ENCODE measurements at places on chromosomes 3 and 15.

DNA sequence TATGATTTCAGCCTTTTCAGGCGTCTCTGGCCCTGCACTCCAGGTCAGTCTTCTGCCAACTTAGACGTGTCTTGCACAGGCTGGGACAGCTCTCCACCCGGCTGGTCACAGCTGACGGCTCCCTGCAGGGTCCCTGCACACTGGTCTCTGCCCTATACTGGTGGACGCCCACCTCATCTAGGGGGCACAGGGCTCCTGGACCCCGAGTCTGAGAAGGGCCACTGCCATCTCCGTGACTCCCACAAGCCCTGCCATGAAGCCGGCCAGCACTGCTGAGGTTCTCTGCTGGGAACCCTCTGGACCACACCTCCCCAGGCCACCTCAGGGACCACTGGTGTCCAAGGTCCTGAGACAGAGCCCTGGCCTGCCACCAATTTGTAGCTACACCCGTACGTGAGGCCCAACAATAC is 40.5 kb downstream of the CYFIP1 start:
- DNase-seq: no peak

DNA sequence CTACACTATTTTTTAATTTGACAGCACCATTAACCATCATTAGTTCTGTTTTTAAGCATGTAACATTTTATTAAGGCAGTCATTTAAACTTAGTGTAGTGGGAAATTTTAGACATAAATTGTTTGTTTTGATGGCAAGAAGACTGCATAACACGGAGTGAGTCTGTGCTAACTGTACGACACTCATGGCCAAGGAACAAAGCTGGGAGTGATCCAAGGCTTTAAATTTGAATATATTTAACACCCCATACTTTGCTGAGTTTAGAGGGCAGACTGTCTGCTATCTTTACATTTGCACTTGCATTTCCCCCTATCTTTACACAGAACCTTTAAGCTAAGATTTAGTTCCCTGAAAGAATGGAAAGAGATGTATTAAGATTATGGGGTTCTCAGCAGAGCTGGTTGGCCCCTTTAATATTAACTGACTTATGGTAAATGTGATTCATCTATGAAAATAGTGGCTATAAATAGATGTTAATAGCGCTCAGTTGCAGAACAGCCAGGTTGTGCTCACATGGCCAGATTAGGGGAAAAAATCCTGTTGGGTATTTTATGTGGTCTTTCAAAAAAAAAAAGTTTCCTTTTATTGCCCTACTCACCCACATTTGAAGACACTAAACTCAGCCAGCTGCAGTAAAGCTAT is 120.7 kb downstream of the CMSS1 start:
- peak; percentile 25 for DNase-seq

- DNase-seq: peak; percentile 64
Observed at GRCh38 chr15:48896869-48897814, 19.2 kb downstream of the EID1 start.

GRCh38 chr15:96750361-96750760 is 419.9 kb downstream of the NR2F2 start:
- no peak for DNase-seq

- no peak for DNase-seq
Observed at GRCh38 chr3:46930166-46930944, 46.2 kb downstream of the CCDC12 start.

- no peak for DNase-seq
Observed at GRCh38 chr15:62357431-62357830, 192.3 kb upstream of the C2CD4B start.

GRCh38 chr3:177448987-177449359 is 251.7 kb upstream of the TBL1XR1 start:
- no peak for DNase-seq

DNA sequence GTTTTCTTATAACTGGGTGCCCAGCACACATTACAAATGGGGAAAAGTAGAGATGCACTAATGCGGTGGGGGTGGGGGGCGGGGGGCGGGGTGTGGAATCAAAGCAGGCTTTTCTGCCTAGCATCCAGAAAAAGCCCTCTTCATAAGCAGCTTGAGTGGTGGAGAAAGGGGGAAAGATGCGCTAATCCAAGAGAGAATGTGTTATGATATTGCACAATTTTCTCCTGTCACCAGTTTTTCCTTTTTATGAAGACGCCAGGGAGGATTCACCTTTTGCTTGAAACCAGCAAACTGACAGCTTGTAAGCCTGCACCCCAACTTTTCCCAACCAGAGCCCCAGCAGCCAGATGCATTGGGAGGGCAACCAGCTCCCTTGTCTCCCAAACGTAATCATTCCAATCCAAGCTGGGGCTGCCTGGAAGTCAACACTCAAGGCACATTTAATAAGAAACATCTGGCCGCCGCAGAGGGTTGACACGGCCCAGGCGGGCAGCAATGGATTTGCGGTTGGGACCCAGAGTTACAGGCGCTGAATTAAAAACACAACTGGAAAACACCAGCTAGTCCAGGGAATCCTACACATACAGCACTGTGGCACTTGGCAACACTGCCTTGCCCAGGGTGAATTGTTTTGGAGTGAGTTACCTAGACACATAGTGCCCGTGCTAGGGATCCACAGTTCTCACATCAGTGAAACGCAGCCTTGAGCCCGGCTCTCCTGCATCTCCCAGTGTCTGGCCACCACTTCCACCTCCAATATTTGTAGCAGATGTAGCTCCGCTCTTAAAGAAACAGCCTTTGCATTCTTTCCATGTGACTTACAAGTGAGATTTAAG is 218.5 kb upstream of the PRICKLE2 start:
- DNase-seq: peak; percentile 64

- no peak for DNase-seq
Observed at GRCh38 chr3:30675006-30675405, 68.6 kb downstream of the TGFBR2 start.

GRCh38 chr15:66144978-66145725 is 108.4 kb downstream of the MEGF11 start:
- DNase-seq: no peak

DNA sequence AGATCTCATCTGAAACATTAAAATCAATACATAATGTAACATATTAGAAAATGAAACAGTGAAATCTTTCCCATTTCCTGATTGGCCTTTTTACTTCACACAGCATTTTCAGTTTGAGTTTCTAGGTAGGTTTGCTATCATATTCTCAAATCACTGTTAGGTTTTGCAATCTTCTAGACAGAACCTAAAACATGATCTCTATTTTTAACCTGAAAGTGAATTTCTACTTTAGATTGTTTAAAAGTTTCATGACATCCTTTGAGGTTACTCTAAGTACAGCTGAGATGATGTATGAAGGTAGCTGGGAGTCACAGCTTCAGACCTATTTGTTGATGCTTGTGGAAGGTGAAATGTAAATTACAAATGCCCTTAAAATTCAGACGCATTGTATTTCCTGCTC is 118.4 kb upstream of the GPR149 start:
- no peak for DNase-seq

GRCh38 chr3:11850003-11850402 is 3.3 kb upstream of the TAMM41 start:
- no peak for DNase-seq

- no peak for DNase-seq
Observed at GRCh38 chr3:169179722-169180121, 483.8 kb downstream of the MECOM start.

GRCh38 chr3:138424323-138424722 is 10.1 kb upstream of the ESYT3 start:
- DNase-seq: no peak

- DNase-seq: no peak
Observed at GRCh38 chr3:37387462-37387861, 213.1 kb upstream of the LRRFIP2 start.

DNA sequence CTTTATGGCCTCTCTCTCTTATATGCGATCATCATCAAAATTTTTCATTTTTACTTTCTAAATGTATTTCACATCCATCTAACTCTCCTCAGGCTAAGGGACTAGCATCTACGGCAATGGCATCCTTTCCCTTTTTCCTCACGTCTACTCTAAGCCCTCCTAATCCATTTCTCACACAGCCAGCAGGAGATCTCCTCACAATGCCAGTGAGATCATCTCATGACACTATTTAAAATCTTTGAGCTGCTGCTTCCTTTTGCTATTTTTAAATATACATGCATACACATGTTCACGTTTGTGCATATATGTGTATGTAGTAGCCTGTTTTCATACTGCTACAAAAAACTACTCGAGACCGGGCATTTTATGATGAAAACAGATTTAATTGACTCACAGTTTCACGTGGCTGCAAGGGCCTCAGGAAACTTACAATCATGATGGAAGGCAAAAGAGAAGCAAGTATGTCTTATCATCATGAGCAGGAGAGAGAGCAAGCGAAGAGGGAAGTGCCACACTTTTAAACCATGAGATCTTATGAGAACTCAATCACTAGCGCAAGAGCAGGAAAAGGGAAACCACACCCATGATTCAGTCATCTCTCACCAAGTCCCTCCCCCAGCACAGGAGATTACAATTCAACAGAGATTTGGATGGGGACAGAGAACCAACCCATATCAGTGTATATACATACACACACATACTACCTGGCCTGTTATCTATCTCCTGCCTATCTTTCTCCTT is 599.2 kb upstream of the ROBO1 start:
- DNase-seq: no peak

GRCh38 chr3:129829640-129830039 is 63.9 kb downstream of the TMCC1 start:
- DNase-seq: peak; percentile 98

- no peak for DNase-seq
Observed at GRCh38 chr3:122390665-122391064, 6.7 kb downstream of the FAM162A start.

GRCh38 chr3:72340476-72341379 is 507.5 kb downstream of the SHQ1 start:
- DNase-seq: no peak

GRCh38 chr3:158789592-158789991 is 12.3 kb upstream of the MFSD1 start:
- peak; percentile 65 for DNase-seq

- no peak for DNase-seq
Observed at GRCh38 chr3:23553353-23553752, 252.4 kb upstream of the UBE2E1 start.

- DNase-seq: no peak
Observed at GRCh38 chr15:51181905-51182304, 87.2 kb upstream of the TNFAIP8L3 start.

GRCh38 chr15:39887211-39887610 is 32.9 kb downstream of the GPR176 start:
- DNase-seq: no peak

DNA sequence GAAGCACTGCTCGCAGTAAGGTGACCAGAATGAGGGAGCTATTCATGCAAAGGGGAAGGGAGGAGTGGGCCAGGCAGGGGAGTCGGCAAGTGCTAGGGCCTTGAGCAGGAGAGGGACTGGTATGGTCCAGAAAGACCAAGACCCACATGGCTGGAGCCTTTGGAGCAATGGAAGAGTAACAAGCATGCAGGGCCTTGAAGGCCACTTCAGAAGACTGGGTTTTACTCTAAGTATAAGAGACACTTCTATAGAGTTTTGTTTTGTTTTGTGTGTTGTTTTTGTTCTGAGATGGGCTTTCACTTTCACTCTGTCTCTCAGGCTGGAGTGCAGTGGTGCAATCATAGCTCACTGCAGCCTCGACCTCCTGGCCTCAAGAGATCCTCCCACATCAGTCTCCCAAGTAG is 42.0 kb downstream of the BFSP2 start:
- DNase-seq: no peak

- no peak for DNase-seq
Observed at GRCh38 chr3:152225201-152225600, 43.5 kb upstream of the MBNL1 start.

- no peak for DNase-seq
Observed at GRCh38 chr15:58556541-58556940, 124.8 kb downstream of the LIPC start.

DNA sequence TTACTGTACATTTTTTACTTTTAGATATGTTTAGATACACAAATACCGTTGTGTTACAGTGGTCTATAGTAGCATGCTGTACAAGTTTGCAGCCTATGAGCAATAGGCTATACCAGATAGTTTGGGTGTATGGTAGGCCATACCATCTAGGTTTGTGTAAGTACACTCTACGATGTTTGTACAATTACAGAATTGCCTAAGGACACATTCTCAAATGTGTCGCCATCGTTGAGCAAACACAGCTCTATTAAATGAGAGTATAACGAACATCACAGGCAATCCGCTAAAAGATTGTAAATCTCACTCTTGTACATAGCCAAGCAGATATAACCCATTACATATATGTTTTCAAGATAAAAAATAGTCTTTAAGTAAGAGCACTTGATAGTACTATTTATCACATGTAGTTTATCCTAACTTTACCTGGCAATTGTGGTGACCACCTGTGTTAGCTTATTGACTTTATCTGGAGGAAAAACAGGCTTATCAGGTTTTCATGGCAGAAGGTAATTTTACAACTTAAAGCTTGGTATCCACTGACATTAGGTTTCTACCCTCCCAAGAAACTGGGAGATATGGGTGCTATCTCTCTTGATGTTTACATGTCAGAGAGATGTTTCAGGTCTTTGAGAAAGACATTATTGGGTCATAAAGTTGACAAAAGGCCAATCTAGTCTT is 898.7 kb downstream of the NSUN3 start:
- DNase-seq: no peak

GRCh38 chr15:42354824-42355223 is 4.5 kb upstream of the CAPN3 start:
- DNase-seq: no peak

- peak; percentile 37 for DNase-seq
Observed at GRCh38 chr15:60155661-60156060, 151.6 kb downstream of the FOXB1 start.

DNA sequence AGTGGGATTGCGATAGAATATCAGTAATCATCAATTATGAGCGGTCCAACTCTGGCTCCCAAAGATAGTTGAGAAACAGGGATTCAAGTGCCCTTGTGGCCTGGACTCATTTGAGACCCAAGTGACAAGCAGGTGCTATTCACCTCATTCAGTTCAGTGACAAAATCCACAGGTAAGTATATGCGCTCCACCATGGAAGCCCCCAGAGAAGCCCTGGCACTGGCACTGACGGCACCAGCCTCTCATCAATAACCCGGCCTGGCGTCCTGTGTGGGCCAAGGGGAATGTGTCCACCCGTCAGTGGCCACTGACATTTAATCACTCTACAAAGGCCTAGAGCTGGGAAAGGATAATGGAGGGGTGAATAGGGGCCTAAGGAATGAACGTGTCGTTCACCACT is 117.2 kb downstream of the ADCY5 start:
- no peak for DNase-seq

DNA sequence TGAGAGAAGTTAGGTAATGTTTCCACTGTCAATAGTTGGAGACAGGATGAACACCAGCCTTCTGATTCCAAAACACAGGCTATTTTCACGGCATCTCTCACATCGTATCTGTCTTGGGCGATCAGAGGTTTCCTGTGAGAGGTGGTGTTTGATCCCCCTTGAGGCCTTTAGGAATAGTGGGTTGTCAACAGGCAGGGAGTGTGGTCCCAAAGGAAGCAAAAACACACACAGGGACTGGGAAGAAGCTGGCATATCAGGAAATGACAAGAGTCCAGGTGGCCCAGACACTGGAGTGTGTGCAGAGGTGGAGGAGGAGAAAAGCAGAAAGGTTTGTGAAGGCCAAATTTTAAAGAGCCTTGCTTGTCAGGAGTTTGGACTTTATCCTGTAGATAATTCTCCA is 6.6 kb upstream of the MAGEF1 start:
- DNase-seq: no peak

- DNase-seq: no peak
Observed at GRCh38 chr15:101198031-101198575, 53.7 kb downstream of the CHSY1 start.
